ENCODE measurements at places on chromosomes 4 and X.

- no peak for DNase-seq
Observed at GRCh38 chr4:185657183-185657582, 121.9 kb upstream of the PDLIM3 start.

DNA sequence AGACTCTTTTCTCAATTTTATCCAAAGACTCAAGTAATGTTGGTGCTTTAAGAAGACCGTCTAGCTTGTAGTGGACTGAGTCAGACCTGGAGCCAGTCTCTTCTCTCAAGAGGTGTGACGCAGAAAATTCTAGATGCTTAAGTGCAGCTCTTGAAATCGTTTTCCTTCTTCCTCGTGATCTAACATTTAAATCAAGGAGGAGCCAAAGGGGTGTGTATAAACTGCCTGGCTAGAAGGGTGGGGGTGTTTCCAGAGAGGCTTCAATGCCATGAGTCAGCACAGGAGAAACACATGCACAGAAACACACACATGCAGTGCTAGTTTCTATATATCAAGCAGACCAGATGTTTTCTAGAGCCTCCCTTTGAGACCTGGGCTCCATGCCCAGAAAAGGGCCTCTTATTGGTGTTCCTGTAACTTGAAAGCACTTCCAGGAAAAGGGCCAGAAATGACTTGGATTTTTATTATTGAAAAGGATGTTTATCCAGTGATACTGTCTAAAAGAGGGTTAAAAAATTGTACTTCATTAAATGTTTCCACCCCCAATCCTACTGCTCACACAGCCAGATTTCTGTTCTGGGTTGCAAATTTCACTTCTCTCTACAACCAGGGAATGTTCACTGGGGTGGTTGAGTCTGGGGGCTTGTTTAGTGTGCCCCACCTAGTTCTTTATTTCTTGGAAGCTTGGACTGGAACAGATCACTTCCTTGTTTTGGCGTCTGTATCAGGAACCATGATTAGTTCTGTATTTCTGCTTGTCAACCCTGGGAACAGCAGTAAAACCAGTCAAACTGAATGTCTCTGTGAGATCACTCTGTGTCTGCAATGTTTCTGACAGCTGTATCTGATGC is at the start of gene CLIC2:
TSS of gene CLIC2 (minus strand) at position 129 of the 851 bp plus-strand sequence. CDS start 187 bp downstream, outside the sequence.
- peak; percentile 92 for DNase-seq

DNA sequence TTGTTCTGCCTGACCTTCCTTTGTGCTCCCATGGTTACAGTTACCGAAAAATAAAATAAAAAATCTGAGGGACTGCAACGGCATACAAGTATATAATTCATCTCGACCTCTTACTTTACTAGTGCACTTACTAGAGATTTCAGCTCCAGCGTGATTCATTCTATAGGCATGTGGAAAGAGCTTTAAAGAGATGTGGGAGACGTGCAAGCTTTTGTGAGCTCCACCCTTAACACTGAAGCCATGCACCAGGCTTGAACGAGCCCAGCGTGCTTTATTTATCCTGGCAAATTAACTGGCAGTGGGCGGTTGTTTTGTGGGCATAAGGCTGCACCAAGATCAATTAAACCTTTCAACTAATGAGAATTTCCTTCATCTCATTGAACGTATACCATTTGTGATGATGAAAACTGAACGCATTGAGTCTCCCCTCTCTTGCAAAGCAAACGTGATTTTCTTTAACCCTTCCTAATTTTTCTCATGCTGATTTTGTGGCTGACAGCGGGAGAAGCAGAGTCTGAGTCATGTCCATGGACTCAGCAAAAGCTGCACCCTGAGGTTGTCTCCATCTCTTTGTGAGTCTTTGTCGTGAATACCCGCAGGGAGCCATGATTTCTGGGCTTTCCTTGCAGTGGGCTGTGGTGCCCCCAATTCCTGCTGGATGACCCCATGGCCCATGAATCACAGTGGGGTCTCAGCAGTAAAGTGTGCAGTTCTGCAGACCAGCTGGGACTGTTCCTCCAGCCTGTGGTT is 60.1 kb downstream of the MXRA5 start:
- no peak for DNase-seq

- no peak for DNase-seq
Observed at GRCh38 chr4:27397886-27398285, 537.2 kb downstream of the STIM2 start.

DNA sequence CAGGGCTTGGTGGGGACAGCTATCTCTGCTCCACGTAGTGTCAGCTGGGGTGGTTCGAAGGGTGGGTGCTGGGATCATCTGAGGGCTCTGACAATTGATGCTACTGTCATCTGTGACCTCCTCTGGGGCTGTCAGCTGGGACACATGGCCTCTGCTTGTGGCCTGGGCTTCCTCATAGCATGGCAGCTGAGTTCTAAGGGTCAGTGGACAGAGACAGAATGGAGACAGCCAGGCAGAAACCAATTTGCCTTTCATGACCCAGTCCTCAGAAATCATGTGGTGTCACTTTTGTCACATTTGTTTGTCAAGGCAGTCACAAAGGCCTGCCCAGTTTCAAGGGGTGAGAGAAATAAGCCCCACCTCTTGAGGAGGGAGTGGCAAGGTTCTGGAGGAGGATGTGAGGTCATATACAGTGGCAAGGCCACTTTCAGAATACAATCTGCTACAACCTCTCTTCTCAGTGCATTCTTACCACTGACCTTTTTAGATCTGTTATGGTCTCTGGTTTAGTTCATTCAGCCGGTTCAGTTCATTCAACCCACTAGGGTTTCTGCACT is 103.6 kb upstream of the BCOR start:
- DNase-seq: no peak

All from hematopoietic multipotent progenitor cell treated with erythropoietin and hydrocortisone succinate and interleukin-3 and kit ligand, for 17 days (in vitro differentiated cells).